ENCODE measurements at places on chromosomes 2 and 18.

- DNase-seq, result no peak
Measured at GRCh38 chr18:63312737-63313395, 6.7 kb downstream of the BCL2 start.

DNA sequence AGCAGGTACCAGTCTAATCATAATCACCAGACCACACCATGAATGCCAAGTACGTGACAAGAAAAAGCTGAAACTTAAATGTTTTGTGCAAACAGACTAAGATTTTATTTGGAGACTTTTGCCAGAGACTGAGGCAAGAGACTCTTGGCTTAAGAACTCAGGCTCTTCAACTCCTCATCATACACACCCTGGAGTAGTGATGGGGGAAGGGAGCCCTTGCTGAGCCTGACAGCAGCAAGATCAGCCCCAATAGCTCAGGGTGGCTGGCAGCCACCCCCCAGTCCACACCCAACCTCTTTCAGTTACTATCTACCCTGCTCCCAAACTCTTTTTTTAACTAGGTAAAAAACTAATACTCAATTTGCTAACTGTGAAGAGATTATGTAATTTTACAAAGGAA lies 114.8 kb downstream of the CCBE1 start:
- DNase-seq, result no peak

DNA sequence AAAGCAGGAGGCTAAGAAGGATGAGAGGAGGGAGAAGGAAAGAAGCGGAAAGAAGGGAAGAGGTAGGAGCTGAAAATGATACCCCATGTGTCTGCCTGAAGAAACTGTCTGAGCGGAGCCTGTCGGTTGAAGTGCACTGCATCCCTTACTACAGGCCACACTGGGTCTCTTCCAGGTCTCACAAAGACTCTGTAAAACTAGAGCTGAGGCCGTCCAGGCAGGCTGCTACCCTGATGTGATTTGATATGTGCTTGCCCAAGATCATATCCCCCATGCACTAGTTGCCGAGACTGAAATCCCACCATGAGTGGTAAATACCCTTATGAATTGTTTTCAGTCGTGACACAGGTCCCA lies 134.4 kb downstream of the MAIP1 start:
- no peak for DNase-seq

GRCh38 chr2:100835006-100835659 lies 15.2 kb downstream of the NPAS2 start:
- DNase-seq, result no peak

GRCh38 chr2:18440141-18440661 lies 120.3 kb downstream of the RDH14 start:
- DNase-seq, result no peak

DNA sequence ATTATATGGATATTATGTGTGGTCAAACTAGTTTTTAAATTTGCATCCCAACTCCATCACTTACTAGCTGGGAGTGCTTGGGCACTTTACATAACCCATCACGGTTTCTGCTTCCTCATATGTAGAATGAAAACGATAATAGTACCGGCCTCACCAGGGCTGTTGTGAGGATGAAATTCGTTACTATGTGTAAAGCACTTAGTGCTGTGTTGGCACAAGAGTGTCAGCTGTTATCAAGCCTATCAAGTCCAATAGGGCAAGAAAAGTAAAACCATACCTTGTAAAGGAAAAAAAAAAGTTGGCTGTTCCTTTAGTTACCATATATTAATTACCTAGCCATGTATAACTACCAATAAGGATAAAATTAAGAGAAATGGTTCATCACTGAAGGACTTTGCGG lies 65.4 kb downstream of the TET3 start:
- no peak for DNase-seq

DNA sequence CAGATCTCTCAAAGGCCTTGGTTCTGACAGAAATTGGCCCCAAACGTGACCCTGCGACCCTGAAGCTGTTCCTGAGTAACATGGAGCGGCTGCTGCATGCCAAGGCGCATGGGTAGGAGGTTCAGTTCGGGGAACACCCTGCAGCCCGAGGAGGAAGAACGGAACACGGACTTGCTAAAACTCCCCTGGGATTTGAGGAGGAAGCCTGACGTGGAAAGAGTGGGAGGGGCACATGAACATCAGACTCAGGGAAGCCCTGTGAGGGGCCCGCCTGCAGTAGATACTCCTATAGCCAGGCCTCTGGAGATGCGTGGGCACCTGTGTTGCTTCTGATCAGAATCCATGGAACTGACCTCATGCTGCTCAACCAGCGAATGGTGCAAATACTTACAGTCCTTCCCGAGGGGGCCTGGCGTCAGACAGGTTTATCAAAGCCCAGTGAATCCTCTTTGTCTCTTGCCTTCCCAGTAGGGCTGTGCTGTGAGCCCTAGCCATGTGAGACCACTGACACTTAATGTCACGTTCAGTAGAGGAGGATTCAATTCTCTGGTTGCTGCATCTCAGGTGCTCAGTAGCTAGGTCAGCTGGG lies 46.8 kb downstream of the IMPA2 start:
- DNase-seq, result no peak

DNA sequence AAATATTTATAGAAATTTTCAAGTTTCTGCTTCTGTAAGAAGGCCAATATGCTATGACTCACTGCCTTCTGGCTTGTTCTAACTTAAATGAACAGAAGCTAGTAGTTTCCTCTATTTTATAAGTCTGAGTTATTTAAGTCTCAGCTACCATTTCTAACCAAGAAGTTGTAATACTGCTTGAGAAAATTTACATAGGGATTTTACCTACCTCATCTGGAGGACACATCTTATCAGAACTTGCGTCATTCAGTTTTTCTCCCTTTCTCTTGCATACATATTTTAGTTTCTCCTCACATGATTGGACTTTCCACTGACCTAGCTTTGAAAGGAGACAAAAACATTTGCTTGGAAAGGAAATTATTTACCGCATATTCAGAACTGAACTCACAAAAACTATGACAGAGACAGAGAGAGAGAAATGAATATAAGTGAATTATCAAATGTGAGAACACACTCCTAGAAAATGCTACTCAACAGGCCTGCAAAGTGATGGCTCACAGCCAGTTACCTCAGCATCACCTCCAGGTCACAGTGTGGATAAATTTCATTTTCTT lies 81.1 kb upstream of the CD302 start:
- no peak for DNase-seq

DNA sequence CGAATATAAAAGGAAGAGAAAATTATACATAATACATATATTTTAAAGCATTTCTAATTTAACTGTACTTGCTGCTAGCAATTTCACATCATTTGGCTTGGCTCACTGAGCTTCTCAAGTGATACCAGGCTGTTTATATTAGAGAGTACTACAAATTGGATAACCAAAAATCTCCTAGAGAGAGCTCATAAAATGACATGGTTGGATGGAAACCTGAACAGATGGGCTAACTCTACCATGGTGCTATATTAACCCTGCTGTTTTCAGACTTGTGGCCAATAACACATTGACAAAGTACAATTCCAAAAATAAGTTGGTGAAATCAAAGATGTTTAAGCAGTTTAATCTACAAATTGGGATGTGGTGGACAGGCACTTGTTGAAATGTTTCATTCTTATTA lies 364.4 kb upstream of the GCFC2 start:
- DNase-seq, result no peak

- no peak for DNase-seq
Measured at GRCh38 chr18:55343396-55344073, 244.5 kb downstream of the TCF4 start.

- peak; percentile 63 for DNase-seq
Measured at GRCh38 chr18:32049393-32050171, 31.0 kb downstream of the RNF125 start.

DNA sequence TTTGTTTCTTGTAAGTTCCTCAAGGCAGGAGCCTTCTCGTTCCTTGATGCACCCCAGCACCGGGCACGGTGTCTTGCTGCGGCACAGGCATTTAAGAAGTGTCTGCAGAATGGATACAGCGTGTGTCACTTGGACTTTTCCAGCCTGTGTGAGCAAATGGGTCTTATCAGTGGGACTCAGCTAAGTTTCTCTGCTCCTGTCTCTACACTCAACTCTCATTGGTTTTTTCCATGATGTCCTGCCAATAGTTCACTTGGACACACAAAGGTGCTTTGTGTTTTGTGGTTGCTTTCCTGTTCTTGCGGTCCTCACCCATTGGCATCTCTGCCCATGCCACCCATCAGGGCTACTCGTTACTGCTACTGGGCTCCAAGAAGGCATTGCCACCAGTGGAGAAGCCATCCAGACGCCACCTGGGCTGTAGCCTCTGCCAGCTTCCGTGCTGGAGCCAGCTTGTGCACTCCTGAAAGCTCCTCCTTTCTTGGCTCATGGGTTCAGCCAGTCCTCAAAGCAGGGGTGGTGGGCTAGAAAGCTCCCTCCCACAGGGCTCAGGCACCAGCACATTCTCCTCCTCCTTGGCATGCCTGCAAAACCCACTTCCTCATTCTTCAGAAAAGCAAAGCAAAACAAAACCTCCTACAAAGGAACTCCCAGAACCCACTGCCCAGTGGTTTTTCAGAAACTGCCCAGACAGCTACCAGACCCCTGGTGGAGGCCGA lies 41.4 kb downstream of the IL1R2 start:
- DNase-seq, result no peak

DNA sequence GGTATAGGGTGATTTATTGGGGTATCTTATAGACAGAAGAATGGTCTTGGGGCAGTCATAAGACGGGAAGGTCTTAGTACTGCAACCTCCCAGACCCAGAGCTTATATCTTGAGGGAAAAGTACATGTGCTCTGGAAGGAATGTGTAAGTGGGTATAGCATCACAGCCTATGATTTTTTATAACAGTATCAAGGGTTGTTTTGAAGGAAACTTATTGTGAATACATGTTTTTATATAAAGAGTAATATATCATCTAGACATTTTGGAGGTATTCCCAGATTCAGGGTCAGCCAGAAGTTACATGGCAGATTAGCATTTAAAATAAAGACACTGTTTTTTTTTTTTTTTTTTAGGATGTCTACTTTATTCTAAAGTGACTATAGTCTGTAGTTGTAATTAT lies 47.6 kb upstream of the STON1 start:
- no peak for DNase-seq

DNA sequence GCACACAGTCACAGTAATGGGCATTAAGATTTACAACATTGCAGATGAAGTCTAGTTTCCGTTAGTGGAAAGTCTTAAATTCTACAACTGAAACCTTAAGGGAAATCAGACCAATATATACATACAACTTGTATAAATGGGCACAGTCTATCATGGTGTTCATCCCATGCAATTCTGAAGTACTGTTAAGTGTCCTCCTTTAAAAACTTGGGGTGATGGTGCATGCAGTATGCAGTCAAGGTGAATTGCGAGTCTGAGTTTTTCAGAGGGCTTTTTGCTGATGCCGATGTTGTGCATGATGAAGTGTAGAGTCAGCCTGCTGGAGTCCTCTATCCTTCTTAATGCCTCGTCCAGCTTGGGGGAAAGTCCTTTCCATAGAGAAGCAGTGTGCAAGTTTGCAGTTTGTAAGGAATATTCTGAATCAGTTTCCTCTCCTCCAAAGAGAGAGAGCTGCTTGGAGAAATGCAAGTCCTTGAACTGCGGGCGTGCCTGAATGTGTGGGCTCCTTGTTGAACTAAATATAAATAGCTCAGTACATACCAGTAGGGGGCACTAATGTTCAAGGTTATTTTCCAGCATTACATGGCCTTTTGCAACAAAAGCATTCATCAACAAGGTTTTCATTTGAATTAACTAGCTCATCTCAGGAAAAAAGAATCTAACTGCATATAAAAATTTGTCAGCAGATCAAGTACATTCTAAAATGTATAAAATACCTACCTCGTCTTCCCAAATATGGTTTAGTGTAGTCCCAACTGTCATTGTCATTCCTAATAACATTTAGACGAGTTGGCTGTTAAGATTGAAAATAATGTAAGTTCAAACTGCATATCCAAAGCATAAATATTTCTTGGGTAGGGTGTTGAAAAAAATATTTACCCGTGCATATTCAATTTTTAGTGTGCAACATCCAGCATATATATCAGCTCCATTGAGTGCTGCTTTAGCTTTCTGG lies 21.3 kb downstream of the HNRNPLL start:
- DNase-seq, result peak; percentile 86

Data from CD4-positive, alpha-beta T cell treated with Interleukin-10 for 1 hour (primary cell).